Stimulated activated CD4-positive, alpha-beta T cell treated with anti-CD3 and anti-CD28 coated beads, Interleukin-12 subunit alpha, Interleukin-12 subunit beta, amount 100 ng/mL, for 24 hours (primary cell): ENCODE measurements at places on chromosomes 12 and 14.

DNA sequence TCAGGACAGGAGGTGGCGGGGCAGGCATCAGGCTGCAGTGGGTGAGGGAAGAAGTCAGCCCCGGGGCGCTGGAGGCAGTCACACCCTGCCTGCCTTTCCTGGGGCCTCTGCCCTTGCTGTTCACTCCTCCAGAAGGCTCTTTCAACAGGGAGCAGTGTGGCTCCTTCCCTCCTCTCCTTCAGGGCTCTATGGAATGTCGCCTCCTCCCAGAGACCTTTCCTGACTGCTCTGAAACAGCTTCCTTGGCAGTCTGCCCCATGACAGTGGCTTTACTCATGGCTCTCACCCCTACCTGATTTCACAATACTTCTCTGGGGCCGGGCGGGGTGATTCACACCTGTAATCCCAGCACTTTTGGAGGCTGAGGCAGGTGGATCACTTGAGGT, 7.1 kb downstream of the RHOF start:
- no peak for DNase-seq

GRCh38 chr14:78335531-78335930, 165.4 kb downstream of the NRXN3 start:
- DNase-seq: no peak

GRCh38 chr12:15208140-15208539, 13.1 kb downstream of the RERG start:
- DNase-seq: no peak

- no peak for DNase-seq
Observed at GRCh38 chr12:48824905-48825304, 6.6 kb downstream of the CACNB3 start.

GRCh38 chr12:105220929-105221290, 15.1 kb downstream of the APPL2 start:
- DNase-seq: no peak

DNA sequence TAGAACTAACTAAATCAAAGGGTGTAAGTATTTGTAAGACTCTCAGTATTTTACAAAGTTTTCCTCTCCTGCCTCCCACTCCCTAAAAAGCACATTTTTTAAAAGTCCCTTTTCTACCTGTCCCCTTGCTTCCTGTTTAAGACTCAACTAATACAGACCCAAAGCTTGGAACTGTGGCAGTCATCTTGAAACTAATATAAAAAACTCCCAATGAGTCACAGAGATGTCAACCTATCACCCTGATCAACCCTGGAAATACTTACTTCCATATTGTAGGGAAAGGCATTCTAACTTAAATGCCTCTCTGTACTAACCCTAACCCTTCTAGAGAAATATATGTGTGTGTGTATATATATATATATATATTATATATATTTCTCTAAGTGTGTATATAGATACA, 184.8 kb downstream of the SPTSSA start:
- DNase-seq: no peak

- DNase-seq: no peak
Observed at GRCh38 chr14:101980700-101981099, 16.3 kb downstream of the DYNC1H1 start.

GRCh38 chr14:97724265-97724731, 927.1 kb downstream of the VRK1 start:
- DNase-seq: no peak

DNA sequence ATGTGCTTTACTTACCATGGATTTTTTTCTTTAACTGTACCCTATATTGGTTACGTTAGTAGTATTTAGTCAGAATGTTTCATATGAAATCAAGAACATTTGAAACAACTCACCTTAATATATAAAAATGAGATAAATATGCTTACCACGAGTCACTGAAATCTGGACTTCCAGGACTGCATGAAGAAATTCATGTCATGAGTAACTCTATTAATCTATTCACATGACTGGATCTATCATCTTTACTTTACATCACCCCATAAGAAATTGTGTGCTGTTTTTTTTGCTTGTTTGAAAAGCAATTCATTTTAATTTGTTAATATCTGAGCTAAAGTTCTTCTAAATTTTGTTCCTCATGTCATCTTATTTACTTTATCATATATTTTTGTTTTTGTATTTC, 5.2 kb downstream of the EPYC start:
- DNase-seq: no peak

- no peak for DNase-seq
Observed at GRCh38 chr12:15558915-15559528, 230.2 kb downstream of the EPS8 start.

DNA sequence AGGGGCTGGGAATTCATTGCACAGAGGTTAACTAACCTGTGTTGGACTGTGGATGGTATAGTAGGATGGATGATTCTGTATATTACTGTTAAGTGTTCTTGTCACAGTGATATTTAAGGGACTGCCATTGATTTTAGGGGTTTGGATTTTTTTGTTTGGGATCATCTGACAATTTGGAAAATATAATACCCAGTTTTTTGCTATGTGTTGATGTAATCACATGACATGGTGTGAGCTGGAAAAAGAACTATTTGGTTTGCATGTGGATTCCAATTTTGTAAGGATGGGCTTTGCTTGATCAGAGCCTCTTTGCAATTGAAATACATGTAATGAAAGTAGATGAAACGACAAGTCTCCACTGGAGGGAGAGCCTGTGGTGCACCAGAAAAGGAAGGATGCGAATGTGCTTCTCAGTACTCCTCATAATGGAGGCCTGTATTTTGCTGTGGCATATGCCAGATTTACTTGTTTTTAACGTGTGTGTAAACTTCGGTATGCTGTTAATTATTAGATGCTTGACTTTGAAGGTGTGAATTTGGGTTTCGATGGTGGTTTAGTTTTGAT, 2.7 kb downstream of the DYRK2 start:
- no peak for DNase-seq

- DNase-seq: no peak
Observed at GRCh38 chr14:103241531-103241930, 92.5 kb upstream of the EIF5 start.

DNA sequence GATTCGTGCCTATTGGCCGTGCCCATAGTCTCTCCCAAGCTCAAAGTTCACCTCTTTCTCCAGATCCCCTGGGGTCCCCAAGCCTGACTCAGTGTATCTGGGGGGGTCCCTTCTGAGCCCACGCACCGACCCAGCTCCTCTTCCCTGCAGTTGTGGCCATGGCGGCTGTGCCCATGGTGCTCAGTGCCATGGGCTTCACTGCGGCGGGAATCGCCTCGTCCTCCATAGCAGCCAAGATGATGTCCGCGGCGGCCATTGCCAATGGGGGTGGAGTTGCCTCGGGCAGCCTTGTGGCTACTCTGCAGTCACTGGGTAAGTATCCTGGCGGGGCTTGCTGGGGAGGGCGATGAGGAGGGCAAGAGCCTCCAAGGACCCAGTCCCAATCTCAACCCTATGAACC, 5.1 kb downstream of the IFI27 start:
- no peak for DNase-seq

DNA sequence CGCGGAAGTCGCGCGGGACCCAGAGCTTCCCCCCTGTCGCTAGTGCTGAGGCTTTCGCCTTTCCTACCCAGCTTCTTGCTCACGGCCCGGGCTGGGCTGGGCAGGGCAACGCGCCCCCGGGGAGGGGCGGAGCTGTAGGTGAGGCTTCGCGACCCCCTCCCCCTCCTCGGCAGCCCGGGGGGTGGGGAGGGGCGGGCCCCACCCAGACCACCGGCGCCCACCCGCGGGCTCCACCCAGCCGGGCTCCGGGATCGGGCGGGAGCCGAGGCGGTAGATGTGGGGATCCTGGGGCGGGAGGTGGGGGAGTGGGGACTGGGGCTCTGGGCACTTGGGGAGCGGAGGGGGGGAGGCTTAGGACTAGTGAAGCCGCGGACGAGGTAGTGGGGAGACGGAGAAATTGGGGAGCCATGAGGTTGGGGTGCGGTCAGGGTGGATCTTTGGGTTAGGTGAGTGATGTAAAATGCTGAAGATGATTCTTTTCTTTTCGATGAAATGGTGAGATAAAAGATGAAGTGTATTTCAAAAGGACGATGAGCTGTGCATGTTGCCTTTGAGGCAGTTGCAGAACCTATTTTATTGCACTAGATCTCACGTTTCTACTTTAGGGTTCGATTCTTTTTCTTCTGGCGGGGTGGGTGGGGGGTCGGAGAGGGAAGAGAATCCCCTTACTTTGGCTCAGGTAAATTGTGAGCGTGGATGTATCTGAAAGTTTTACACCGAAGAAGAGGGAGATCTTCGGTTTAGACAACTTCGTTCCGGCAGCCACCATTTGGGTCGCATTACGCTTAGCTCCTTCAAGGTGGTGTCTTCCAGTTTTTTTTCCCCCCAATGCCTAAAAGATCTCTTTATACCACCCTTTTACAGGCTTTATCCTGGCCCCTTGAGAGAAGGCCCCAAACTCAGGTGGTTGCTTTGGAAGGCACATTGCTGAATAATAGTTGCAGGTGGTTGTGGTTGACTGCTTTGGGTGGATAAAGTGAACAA, 619 bp downstream of the ERC1 start:
- DNase-seq: peak; percentile 18

DNA sequence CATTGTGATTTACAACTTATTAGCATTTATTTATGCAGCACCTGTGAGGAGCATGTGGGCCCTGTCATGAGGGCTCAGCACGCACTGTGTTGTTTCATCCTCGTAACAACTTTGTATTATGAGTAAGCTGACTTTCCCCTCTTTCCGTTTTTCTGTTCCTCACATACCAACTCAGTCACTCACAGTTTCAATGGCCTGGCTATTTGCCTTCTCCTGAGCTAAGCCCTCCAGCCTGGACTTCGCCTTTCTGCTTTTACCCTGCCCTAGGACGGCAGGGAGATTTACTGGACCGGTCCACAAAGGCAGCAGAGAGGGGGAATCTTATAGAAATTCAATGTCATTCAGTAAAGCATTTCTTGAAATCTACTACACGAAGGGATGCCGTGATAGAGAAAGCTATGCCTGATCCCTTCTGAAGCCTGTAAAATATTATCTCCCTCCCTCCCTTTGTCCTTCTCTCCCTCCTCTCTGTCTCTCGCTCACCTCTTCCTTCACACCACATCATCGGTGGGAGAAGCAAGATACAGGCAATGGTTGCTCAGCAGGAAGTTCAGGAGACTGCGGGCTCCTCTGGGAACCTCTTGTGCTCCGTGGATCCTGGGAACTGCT, 219.2 kb upstream of the TBX3 start:
- no peak for DNase-seq

- no peak for DNase-seq
Observed at GRCh38 chr14:101359221-101360053, 201.9 kb upstream of the DIO3 start.

GRCh38 chr12:79266343-79267144, 402.0 kb downstream of the SYT1 start:
- no peak for DNase-seq

DNA sequence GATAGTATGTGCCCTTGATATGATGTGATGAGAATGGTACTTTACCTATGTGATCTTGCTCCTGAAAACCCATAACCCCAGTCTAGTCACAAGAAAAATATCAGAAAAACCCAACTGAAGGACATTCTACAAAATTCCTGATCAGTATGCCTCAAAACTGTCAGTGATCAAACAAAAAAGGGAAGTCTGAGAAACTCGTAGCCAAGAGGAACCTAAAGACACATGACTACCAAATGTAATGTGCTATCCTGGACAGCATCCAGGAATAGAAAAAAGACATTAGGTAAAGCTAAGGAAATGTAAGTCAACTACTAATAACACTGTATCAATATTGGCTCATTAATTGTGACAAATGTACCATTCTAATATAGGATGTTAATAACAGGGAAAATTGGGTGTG, 4.1 kb upstream of the WIF1 start:
- no peak for DNase-seq

DNA sequence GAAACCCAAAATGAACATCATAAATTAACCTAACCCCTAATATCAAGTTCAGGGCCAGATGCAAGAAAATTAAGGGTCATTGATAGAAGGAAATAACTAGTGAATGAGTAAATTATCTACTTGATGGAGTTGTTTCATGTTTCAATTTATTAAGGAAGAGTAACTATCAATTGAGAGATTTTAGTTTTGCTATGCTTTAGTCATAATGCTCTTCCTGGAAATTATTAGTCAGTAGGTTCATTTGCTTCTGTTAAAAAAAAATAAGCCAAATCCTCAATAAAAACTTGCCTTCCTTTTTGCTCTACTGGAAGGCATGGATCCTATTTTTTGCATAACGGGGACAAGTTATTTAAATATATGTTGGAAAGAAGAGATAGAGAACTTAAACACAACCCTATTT, 59.0 kb upstream of the HIF1A start:
- DNase-seq: no peak

GRCh38 chr14:25396128-25396527, 346.2 kb upstream of the STXBP6 start:
- DNase-seq: no peak

DNA sequence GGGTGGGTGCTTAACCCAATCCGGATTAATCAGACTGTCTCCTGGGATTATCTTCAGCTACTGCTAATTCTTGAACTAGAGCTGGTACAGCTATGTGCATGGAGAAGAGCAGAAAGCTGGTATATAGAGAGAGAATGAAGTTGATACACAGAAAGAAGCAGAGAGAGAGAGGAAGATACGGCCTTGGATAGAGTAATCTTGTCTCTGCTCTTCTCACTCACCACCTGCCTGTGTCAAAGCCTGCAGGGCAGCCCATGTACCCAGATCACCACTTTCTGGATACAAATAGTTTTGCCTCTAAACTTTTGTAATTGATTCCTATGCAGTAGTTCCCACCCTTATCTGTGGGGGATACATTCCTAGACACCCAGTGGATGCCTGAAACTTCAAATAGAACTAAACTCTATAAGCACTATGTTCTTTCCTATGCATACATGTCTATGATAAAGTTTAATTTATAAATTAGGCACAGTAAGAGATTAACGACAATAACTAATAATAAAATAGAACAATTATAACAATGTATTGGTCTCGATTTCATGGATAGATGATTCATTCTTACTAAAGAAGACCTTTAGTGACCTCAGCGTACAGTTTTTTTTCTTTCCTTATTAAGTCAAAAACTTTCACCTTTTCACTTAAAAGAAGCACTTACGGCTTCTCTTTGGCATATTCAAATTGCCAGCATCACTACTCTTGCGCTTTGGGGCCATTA, 45.5 kb downstream of the YEATS4 start:
- DNase-seq: no peak
